ENCODE measurements at places on chromosomes 7 and 10. TPM values are rescaled to one million over a fixed set of nuclear protein-coding genes. Genes with fewer than 3 reads are reported as not detected.

The LRMDA gene
- polyA plus RNA-seq = 5.0 TPM

The CALML5 gene
- not detected for polyA plus RNA-seq

DNA sequence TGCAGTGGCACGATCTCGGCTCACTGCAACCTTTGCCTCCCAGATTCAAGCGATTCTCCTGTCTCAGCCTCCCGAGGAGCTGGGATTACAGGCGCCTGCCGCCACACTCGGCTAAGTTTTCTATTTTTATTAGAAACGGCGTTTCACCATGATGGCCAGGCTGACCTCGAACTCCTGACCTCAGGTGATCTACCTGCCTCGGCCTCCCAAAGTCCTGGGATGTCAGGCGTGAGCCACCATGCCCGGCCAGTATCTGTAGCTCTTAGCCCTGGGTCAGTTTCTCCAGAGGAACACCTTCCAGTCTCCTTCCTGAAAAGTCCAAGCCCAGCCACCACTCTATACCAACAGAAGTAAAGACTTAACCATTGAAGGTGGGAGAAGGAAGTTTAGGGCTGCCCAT lies 15.2 kb upstream of the ZKSCAN1 start:
- no peak for DNase-seq

DNA sequence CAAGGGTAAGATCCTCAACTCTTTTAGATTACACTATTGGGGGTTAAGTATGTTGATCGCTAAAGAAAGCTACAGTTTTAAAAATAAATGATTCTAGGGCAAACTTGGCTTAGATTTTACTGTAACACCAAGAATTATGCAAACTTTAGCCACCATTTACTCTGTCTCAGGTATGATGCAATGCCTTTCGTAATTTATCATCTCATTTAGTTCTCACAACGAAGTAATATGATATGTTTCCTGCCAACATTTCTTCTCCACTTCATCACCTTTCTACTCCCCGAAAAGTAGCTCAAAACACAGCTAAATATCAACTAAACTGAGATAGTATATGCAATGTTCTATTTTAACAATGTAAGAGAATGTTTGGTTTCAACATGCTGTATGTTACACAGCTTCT lies 21.1 kb downstream of the FAM133B start:
- DNase-seq = no peak

DNA sequence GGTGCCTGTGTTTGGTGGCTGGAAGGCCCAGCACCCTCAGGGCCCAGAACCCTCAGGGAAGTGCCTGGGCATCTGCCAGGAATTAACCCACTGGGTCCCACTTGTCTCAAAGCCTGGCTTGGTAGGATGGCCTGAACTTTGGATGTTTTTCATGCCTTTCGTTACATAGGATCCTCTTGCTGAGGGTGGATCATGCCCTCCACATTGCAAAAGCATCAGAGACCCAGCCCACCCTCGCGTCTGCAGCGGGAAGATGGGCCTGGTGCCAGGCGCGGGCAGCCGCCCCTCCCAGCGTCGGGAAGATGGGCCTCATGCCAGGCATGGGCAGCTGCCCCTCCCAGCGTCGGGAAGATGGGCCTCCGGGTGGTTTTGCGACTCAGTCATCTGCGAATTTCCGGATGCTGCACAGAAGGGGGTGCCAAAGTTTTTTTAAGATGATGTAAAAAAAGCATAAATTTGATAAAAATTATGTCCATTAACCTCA lies 51.9 kb upstream of the PRKAR1B start:
- DNase-seq = no peak

DNA sequence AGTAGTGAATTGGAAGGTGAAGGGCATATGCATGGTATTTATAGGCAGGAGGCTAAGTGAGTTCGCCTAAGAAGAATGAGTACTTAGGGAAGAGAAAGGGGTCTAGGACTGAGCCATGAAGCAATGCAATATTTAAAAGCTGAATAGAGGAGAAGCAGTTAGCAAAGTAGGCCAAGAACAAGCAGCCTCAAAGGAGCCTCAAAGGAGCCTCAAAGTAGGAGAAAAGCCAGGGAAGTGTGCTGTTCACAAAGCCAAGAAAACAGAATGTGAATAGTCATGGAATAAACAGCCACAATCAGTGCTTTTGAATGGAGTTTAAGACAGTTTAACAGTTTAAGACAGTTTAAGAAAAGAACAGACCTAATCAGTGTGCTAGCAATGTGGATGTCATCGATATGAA lies 762.0 kb downstream of the SORCS1 start:
- peak; percentile 70 for DNase-seq

GRCh38 chr7:106493041-106493731 lies 167.8 kb downstream of the CCDC71L start:
- DNase-seq = no peak

GRCh38 chr7:131538071-131538812 lies 18.2 kb downstream of the PODXL start:
- no peak for DNase-seq

- no peak for DNase-seq
Observed at GRCh38 chr10:59432207-59432900, 70.0 kb upstream of the FAM13C start.

DNA sequence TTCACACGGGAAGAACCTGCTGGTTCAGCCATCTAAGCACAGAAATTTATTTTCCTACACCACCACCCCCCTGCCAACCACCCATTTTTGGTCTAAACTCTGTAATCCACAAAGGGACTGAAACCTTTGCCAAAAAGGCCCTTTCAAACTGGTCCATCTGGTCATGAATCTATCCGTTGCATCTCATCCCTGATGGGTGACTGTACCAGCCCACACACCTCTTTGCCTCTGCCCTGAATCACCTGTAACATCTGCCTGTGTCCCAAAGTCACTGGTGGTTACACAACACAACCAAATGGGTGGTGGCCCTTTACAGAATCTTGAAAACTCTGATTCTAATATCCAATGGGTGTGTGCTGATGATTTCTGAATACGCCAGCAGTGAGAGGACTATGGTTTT lies 503.4 kb downstream of the PARD3 start:
- DNase-seq = no peak

GRCh38 chr10:58757352-58758065 lies 244.8 kb downstream of the BICC1 start:
- DNase-seq = no peak

GRCh38 chr7:37297546-37297945 lies 151.1 kb downstream of the ELMO1 start:
- no peak for DNase-seq

- DNase-seq = no peak
Observed at GRCh38 chr10:126945351-126946030, 40.3 kb downstream of the DOCK1 start.

DNA sequence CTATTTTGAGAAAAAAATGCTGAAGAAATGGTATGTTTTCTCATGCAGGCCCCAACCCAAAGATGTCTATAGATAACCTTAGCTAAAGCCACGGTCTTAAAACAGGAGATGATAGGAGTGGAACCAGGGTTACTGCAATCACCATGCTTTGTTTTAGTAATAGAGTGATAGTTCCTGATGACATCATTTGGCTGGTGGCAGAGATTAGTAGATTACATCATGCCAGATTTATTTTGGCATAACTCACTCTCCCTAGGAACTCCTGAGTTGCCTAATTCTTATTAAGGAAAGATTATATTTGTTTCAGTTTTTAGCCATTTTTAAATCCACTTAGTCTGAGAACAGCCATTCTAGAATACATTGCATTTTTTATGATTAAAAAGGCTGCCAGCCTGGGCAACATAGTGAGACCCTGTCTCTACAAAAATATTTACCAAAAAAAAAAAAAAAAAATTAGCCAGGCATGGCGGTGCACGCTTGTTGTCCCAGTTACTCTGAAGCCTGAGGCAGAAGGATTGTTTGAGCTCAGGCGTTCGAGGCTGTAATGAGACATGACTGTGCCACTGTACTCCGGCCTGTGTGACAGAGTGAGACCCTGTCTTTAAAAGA lies 17.8 kb downstream of the ENO4 start:
- DNase-seq = no peak

DNA sequence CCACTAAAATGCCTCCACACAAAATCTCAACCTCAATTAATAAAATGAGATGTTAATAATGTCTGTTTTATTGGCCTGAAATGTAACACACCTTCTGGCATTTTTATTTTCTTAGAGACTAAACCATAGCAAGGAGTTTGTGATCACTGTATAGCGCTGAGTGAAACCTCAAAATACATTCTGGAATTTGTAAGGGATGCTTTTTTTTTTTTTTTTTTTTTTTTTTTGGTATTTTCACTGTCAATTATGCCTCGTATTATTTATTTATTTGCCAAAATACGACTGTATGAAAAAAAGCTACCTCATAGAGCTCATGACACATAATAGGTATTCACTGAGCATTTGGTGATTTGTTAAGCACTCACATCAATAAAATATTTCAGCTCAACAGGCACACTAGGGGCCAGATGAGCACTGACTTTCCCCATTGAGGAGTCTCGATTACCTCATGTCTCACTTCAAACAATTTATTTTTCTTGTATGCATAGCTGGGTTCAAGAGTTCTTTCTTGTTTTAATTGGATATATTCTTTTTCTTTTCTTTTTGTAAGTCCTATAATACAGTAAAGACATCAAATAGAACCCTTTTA lies 36.5 kb downstream of the SEMA3C start:
- DNase-seq = no peak

GRCh38 chr10:86649471-86650150 lies 4.7 kb upstream of the OPN4 start:
- DNase-seq = no peak

- DNase-seq = no peak
Observed at GRCh38 chr10:18918532-18918931, 130.1 kb upstream of the MALRD1 start.
